ENCODE measurements at places on chromosomes 7 and 10.
A peak's percentile ranks its signal among the peaks of the same experiment; 100 is the strongest.

GRCh38 chr10:488933-489215 lies 200.6 kb downstream of the DIP2C start:
- no peak for DNase-seq

GRCh38 chr7:130386876-130387275 lies 6.6 kb downstream of the CPA1 start:
- no peak for DNase-seq

DNA sequence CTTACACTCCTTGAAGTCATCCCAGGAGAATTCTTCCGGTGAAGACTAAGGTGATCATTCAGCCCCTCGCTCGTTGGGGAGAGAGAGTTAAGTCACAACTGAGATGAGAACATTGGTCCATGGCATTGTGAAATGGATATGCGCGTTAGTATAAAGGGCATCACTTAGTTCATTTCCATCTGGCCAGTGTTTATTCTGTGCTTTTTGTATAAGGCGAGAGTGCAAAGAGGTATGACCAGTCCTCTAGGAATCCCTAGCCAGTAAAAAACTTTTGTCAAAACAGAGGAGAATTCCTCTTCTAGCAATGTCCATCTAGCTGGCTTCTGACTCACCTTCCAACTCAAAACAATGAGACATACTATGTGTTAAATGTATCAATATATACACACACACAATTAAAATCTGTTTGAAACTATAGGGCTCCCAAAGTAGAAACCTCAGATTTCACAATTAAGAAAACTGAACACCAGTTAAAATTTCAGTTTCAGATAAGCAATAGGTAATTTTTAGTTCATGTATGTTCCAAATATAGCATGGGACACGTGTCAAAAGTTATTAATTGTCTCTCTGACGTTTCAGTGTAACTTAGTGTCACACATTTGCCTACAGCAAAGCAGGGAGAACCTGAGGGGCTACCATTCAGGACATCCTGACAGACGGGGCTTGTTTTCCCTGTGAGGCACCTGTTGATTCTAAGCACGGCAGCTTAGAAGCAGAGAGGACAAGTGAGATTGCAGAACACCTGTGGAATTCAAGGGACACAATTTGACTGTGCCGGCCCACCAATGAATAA lies 158.9 kb downstream of the KLF6 start:
- no peak for DNase-seq

DNA sequence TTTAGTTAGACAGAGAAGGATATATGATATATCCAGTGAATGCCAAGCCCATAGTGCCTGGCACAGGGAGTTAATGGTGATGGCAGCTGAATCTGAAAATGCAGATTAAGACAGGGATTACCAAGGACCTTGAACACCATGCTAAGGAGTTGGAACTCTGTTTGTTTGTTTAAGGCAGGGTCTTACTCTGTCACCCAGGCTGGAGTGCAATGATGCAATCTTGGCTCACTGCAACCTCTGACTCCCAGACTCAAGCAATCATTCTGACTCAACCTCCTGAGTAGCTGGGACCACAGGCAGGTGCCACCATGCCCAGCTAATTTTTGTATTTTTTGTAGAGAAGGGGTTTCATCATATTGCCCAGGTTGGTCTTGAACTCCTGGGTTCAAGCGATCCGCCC lies 1.6 kb downstream of the AKR1D1 start:
- DNase-seq = no peak

GRCh38 chr10:130493446-130494145 lies 357.4 kb downstream of the GLRX3 start:
- no peak for DNase-seq

GRCh38 chr7:51666751-51667150 lies 350.1 kb upstream of the COBL start:
- DNase-seq = no peak

GRCh38 chr7:138865843-138866242 lies 67.8 kb upstream of the ATP6V0A4 start:
- peak; percentile 58 for DNase-seq

DNA sequence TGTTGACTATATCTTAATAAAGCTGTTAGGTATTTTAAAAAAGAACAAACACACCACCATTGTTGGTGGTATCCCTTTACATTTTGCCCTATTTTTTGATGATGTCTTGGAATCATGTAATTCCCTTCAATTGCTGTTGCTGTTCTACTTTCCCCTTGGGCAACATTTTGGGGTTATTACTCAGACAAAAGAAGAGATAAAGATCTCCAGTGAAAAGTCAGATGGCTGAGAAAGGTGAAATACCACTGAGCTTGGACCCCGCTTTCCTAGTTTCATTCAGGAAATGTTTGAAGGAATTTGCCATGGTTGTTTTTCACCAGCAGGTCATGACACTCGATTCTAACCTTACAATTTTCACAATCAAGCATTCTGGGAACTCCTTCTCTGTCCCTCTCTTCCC lies 84.6 kb downstream of the MACC1 start:
- DNase-seq = no peak

DNA sequence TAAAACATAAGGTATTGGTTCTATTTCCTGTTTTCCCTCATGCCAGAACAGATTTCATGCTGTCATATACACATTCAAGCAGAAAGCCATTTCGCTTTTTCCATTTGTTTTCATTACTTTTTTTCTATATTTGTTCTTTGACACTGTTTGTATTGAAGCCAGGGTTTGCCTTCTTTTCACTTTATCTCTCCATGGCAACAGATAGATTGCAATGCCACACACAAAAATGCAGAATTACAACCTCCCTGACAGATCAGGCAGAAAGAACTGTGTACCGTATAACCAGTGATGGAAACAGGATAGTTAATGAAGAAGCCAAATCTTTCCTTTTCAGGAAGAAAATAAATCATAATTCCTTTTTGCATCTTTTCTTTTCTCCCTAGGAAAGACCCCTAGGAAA lies 103.0 kb upstream of the PCGF5 start:
- no peak for DNase-seq

- DNase-seq = peak; percentile 76
Observed at GRCh38 chr7:104643587-104644217, 315.3 kb downstream of the LHFPL3 start.

DNA sequence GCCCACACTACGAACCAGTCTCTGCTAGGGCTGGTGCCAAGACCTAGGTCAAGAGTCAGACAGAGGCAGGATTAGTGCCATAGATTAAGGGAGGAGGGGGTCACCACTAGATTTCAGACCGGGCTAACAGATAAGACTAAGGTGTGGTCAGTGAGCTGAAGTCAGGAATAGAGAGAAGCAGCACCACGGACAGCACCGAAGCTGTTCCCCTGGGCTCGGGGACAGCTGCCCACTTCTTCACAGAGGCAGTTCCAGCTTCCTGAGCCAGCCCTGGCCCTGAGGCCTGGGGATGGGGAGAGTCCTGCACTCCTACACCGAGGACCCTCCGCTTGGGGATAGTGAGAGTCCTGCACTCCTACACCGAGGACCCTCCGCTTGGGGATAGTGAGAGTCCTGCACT lies 11.2 kb upstream of the JAKMIP3 start:
- no peak for DNase-seq

Measured in COLO829 (cell line).